A172 (cell line): ENCODE measurements at places on chromosomes 2 and 18.
A peak's percentile ranks its signal among the peaks of the same experiment; 100 is the strongest.

GRCh38 chr18:33817096-33817495 lies 239.1 kb downstream of the ASXL3 start:
- DNase-seq: no peak

- DNase-seq: peak; percentile 48
These were observed 96.7 kb downstream of the PMAIP1 start for GRCh38 chr18:59996370-59996966.

GRCh38 chr2:95206096-95206495 lies 1.2 kb upstream of the ZNF892 start:
- no peak for DNase-seq

- no peak for DNase-seq
These were observed 38.2 kb downstream of the PCBP1 start for GRCh38 chr2:70125498-70125898.

DNA sequence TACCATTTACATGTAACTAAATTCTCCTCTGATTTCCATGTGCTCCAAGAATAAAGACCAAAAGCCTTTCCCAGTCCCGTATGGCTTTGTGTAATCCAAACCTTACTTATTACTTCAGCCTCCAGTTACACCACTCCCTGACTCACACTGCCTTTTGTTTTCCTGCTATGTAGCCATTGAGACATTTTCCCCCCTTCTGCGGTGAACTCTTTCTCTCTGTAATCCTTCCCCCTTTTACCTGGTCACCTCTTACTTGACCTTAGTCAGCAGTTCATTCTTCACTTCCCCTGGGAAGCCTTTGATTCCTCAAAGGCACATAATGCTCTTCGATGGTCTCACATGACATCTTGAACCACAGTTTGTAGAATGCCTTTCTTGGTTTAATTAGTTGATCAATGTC lies 256.0 kb upstream of the FANCL start:
- DNase-seq: no peak

DNA sequence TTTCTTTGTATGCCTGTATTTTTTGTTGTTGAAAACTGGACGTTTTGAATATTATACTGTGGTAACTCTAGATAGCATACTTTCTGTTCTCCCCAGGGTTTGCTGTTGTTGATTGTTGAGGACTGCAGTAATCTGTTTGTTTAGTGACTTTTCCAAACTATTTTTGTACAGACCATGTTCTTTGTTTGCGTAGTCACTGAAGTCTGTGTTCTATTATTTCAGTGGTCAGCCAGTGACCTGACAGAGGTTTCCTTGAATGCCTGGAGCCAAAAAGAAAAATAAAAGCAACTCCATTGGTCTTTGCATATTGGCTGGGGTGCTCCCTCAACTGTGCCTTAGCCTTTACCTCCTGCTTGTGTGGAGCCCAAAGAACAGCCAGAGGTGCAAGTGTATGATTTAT lies 42.7 kb upstream of the PHLPP1 start:
- DNase-seq: no peak

- DNase-seq: no peak
These were observed 567 bp downstream of the PCYOX1 start for GRCh38 chr2:70258532-70258875.
